ENCODE measurements at places on chromosomes 2 and 18.

- no peak for DNase-seq
- peak overlapping the region; percentile 92 for H3K4me3 ChIP-seq
- H3K27me3 ChIP-seq, result peaks cover 3% of the 10 kb centered on the region
Observed at GRCh38 chr2:112646791-112647689, 1.3 kb downstream of the SLC20A1 start.

- H3K27me3 ChIP-seq, result no peaks in the 10 kb centered on the region
- H3K36me3 ChIP-seq, result no peaks in the 10 kb centered on the region
- H3K27ac ChIP-seq, result no peak overlapping the region
- DNase-seq, result no peak
Observed at GRCh38 chr2:14358339-14358738, 274.2 kb upstream of the LRATD1 start.

DNA sequence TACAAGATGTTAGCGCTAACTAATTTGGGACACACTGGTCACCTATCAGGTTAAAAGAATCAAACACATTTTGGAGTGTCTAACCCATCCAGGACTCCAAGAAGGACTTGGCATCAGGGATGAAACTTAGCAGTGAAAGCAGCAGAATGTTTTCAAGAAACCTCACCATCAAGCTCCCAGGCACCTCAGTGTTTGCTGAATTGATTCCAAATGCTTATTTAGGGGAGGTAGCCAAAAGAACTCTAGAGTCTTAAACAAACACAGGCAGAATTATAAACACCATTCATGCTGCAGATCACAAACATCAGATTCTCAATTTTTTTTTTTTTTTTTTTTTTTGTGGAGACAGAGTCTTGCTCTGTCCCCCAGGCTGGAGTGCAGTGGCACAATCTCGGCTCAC, 122.8 kb upstream of the UXS1 start:
- no peak overlapping the region for H3K27ac ChIP-seq
- peaks cover 7% of the 10 kb centered on the region for H3K4me1 ChIP-seq

DNA sequence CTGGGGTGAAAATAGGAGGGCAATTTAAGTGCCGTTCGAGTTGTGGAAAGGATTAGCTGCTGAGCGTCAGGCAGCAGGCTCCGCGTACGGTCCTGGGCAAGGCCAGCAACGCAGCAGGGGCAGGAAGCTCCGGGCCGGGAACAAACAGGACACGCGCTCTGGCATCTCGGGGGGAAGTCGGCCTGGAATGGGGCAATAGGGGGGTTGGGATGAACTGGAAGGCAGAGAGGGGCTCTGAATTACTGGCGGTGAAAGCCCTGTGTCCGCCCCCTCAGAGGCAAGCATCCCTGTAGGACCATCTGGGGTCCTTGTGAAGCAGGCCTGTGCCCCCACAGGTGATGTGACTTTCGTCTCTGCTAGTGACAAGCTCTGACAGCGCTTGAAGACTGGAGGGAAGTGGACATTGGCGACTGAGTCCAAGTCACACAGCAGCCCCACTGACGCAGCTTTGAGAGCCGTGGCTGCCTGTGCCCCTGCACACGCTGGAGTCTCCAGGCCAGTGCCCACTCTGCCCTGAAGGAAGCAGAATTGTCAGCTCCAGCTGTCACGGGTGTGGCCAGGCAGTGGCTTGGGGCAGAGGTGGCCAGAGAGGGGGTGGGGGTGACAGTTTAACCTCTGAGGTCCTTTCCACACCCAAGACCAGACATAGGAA, 22.3 kb downstream of the GPR35 start:
- no peak overlapping the region for H3K27ac ChIP-seq
- no peak overlapping the region for H3K4me3 ChIP-seq
- H3K4me1 ChIP-seq, result peaks cover 12% of the 10 kb centered on the region
- H3K36me3 ChIP-seq, result no peaks in the 10 kb centered on the region
- H3K27me3 ChIP-seq, result peaks cover 33% of the 10 kb centered on the region
- peak; percentile 15 for DNase-seq

DNA sequence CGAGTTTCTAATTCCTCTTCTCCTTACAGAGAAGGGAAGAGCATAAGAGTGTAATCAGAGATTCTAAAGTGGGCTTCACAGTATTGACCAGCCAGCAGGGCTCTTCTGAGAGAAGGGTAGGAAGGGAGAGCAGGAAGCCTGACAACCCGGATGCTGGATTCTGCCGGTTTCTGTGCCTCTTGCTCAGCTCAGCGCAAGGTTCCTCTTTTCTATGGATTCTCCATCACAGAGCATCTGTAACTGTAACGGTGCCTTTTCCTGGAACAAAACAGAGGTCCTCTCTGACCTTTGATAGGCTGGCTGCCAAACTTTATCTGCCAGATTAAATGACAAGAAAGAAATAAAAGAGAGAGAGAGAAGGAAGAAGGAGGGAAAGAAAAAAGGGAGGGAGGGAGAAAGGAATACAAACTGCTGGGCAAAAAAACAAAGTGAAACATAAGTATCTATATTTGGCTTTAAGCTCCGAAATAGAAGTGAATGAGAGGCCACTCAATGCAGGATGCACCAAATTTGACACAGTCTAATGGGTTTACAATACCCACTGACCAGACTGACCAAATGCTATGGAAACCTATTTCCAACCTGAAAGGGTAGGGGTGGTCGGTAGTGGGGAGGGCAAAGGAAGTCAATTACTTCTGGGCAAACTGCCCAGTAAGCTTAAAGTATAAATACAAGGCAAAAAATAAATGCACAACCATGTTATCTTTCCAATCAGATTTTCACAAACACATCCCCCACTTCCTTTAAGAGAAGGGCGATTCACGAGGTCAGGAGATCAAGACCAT, 59.2 kb downstream of the PIEZO2 start:
- no peaks in the 10 kb centered on the region for H3K4me1 ChIP-seq
- H3K27ac ChIP-seq, result no peak overlapping the region
- no peak overlapping the region for H3K4me3 ChIP-seq
- H3K27me3 ChIP-seq, result no peaks in the 10 kb centered on the region
- no peak for DNase-seq
- H3K36me3 ChIP-seq, result no peaks in the 10 kb centered on the region

DNA sequence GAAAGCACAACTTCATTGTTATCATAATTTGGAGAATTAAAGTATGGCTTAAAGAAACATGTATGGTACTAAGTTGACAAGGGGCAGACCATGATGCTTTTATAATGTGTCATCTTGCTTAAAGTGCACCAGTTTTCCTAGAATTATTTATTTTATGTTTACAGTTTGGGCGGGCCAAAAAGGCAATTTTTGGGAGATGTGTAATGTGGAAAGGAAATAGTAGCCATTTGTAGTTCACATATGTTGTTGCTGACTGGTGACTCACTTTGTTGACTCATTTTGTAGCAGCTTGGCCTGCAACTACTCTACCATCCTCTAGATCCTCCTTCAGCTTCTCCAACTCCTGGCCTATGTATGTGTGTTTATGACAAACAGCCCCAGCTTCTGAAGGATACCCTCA, 7.7 kb downstream of the ZSCAN30 start:
- no peak for DNase-seq
- no peak overlapping the region for H3K27ac ChIP-seq
- no peak overlapping the region for H3K4me3 ChIP-seq
- H3K27me3 ChIP-seq, result no peaks in the 10 kb centered on the region

- DNase-seq, result no peak
- peaks cover 3% of the 10 kb centered on the region for H3K4me1 ChIP-seq
- no peaks in the 10 kb centered on the region for H3K27me3 ChIP-seq
- no peak overlapping the region for H3K4me3 ChIP-seq
- H3K36me3 ChIP-seq, result peaks cover 58% of the 10 kb centered on the region
- H3K27ac ChIP-seq, result no peak overlapping the region
Observed at GRCh38 chr2:28801726-28802125, 8.9 kb upstream of the SPDYA start.

DNA sequence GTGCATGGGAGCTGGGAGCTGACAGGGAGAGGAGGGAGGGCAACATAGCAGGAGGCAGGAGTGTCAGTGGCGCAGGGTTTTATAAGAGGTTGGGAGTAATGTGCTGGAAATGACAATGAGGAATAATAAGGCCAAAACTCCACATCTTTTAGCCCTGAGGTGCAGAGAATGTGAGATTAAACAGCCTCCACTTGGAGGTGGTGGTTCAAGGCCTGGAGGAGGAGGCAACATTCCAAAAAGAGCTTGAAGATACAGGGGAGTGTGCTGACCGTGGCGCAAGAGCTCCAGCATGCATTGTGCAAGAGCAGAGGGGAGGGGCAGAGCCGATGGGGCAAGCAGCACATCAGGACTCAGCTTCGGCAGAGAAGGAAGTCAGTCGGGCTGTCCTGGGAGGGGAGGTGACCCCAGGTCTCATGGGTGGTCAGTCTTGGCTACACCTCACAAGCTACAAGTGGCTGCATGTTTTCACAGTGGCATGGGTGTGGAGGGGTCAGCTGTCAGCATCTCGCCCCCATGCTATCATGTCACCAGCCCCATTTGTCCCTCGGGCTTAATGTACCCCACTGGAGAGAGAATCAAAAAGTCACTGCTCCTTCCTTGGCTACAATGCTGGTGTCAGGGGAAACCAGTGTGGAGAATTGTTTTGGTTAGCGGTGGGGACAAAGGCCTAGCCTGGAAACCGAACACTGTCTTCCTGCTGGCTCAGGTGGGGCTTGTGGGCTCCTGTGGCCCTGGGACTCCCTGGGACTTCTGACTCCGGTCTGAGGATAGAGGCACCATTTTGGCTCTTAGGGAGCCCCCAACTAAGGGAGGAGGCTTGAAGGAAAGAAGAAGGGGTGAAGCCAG, 208.0 kb downstream of the ZFP36L2 start:
- no peak overlapping the region for H3K4me3 ChIP-seq
- no peak overlapping the region for H3K27ac ChIP-seq
- no peaks in the 10 kb centered on the region for H3K4me1 ChIP-seq
- H3K36me3 ChIP-seq, result peaks cover 6% of the 10 kb centered on the region
- peaks cover 3% of the 10 kb centered on the region for H3K27me3 ChIP-seq
- no peak for DNase-seq

GRCh38 chr2:71333619-71334018, 2.0 kb downstream of the ZNF638 start:
- peaks cover 31% of the 10 kb centered on the region for H3K36me3 ChIP-seq
- peaks cover 5% of the 10 kb centered on the region for H3K27me3 ChIP-seq
- DNase-seq, result no peak
- peaks cover 34% of the 10 kb centered on the region for H3K4me1 ChIP-seq
- no peak overlapping the region for H3K27ac ChIP-seq

GRCh38 chr2:67865917-67866316, 196.9 kb downstream of the C1D start:
- H3K4me3 ChIP-seq, result no peak overlapping the region
- DNase-seq, result no peak
- no peaks in the 10 kb centered on the region for H3K36me3 ChIP-seq

- H3K4me1 ChIP-seq, result peaks cover 38% of the 10 kb centered on the region
- no peak for DNase-seq
- H3K27ac ChIP-seq, result peak overlapping the region; percentile 74
- H3K36me3 ChIP-seq, result peaks cover 50% of the 10 kb centered on the region
- H3K4me3 ChIP-seq, result peak overlapping the region; percentile 50
Observed at GRCh38 chr2:58063641-58064040, 17.0 kb downstream of the VRK2 start.

GRCh38 chr2:175523001-175523400, 341.5 kb upstream of the ATP5MC3 start:
- H3K4me3 ChIP-seq, result no peak overlapping the region
- no peak for DNase-seq
- no peak overlapping the region for H3K27ac ChIP-seq
- H3K27me3 ChIP-seq, result no peaks in the 10 kb centered on the region

DNA sequence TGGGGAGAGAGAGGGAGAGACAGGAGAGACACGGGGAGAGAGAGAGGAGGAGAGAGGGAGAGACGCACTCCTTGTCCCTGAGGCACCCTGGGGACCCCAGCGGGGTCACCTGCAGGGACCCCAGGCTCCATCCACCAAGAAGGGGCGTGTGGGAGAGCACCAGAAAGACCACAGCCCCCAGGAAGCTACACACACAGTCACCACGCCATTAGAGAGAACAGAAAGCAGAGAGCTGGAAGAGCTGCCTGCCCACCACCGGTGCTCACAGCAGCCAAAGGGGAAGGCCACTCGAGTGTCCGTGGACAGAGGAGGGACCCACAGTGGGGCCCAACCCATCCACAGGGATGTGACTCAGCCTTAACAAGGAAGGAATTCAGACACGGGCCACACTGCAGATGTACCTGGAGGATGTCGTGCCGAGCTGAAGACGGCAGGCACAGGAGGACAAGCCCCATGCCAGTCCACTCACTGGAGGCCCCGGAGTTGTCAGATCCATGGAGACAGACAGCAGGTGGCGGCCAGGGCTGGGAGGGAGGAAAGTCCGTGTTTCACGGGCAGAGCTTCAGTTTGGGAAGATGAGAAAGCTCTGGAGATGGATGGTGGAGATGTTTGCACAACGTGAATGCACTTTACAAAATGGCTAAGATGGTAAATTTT, 11.5 kb upstream of the NFATC1 start:
- H3K36me3 ChIP-seq, result no peaks in the 10 kb centered on the region
- peaks cover 3% of the 10 kb centered on the region for H3K4me1 ChIP-seq
- H3K27ac ChIP-seq, result no peak overlapping the region

GRCh38 chr2:207847807-207848544, 78.3 kb upstream of the FZD5 start:
- DNase-seq, result no peak
- H3K27me3 ChIP-seq, result no peaks in the 10 kb centered on the region
- H3K27ac ChIP-seq, result peak overlapping the region; percentile 16
- H3K4me1 ChIP-seq, result peaks cover 10% of the 10 kb centered on the region

- H3K4me1 ChIP-seq, result peaks cover 23% of the 10 kb centered on the region
- H3K4me3 ChIP-seq, result no peak overlapping the region
- peaks cover 34% of the 10 kb centered on the region for H3K36me3 ChIP-seq
- H3K27ac ChIP-seq, result no peak overlapping the region
Observed at GRCh38 chr2:152696476-152696875, 20.8 kb downstream of the PRPF40A start.

DNA sequence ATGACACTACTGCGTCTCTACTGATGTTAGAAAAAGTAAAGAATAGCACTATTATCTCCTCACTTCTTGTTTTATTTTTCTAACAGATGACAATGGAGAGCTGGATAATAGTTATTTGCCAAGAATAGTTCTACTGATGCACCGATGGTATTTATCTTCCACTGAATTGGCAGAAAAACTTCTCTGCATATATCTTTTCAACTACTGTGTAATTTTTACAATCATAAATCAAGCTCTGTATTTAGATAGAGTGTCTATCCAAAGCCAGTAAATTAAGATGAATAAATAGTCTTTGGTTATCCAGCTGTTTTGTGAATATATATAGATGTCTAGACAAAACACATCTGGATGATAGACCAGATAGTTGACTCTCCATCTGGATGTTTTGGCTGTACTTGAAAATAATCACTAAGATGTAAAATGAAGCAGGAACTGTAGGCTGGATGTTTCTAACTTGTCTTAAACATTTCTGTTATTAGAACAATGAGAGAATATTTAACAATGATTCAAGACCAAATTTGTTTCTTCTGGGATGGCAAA, 40.1 kb downstream of the RASGRP3 start:
- peaks cover 7% of the 10 kb centered on the region for H3K36me3 ChIP-seq
- no peak overlapping the region for H3K27ac ChIP-seq
- no peak overlapping the region for H3K4me3 ChIP-seq

- H3K27me3 ChIP-seq, result no peaks in the 10 kb centered on the region
- no peak for DNase-seq
- H3K27ac ChIP-seq, result no peak overlapping the region
- H3K36me3 ChIP-seq, result peaks cover 14% of the 10 kb centered on the region
- no peak overlapping the region for H3K4me3 ChIP-seq
- no peaks in the 10 kb centered on the region for H3K4me1 ChIP-seq
Observed at GRCh38 chr18:70172225-70172624, 33.3 kb downstream of the RTTN start.

GRCh38 chr2:236440110-236440881, 129.3 kb upstream of the ACKR3 start:
- H3K27me3 ChIP-seq, result peaks cover 4% of the 10 kb centered on the region
- no peaks in the 10 kb centered on the region for H3K4me1 ChIP-seq
- no peak for DNase-seq
- no peak overlapping the region for H3K4me3 ChIP-seq
- H3K36me3 ChIP-seq, result no peaks in the 10 kb centered on the region
- no peak overlapping the region for H3K27ac ChIP-seq
